ENCODE measurements at places on chromosomes 1 and 21.

GRCh38 chr1:93093332-93094006 lies 14.4 kb downstream of the MTF2 start:
- no peak for DNase-seq

GRCh38 chr1:10646347-10646861 lies 150.0 kb downstream of the CASZ1 start:
- no peak for DNase-seq

DNA sequence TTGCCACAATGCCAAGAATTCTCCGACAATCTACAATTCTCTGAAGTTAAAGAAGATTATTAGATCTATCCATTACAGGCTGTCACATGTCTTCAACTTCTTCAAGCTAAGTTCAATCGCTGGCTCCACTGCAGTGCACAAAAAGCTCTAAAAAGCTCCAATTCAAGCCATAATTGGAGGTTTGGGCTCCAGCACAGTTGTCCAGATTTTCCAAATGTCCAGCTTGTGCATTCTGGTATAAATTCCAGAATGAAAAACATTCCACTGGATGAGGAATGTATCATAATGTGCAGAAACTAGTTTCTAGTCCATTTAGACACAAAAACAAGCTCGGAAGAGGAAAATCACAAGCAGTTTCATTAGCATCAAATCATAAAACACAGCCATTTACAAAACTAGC lies 138.6 kb downstream of the NRIP1 start:
- no peak for DNase-seq

GRCh38 chr1:80211691-80212380 lies 1205.3 kb upstream of the ADGRL4 start:
- no peak for DNase-seq

DNA sequence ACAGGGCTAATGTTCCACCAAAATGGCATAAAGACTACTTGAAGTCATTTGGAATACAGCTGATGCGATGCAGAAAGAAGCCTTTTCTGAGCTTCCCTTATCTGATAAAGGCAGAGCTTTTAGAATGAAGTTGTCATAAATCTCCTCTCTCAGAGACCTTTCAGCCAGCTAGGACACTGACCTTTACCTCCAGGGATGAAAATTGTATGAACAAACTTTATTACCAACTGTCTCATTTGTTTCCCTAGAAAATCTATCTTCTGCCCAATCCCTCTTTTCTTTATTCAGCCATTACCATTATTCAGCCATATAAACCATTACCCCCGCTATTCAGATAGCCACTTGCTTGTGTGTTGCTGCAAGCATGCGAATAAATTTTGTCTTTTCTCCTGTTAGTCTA lies 29.7 kb upstream of the RNF2 start:
- DNase-seq = no peak

GRCh38 chr1:224182057-224182865 lies 779 bp upstream of the DEGS1 start:
- DNase-seq = peak; percentile 21
